ENCODE measurements at places on chromosomes 11 and 22.

- DNase-seq: no peak
These were observed 118.8 kb upstream of the CRYBB3 start for GRCh38 chr22:25080855-25081254.

DNA sequence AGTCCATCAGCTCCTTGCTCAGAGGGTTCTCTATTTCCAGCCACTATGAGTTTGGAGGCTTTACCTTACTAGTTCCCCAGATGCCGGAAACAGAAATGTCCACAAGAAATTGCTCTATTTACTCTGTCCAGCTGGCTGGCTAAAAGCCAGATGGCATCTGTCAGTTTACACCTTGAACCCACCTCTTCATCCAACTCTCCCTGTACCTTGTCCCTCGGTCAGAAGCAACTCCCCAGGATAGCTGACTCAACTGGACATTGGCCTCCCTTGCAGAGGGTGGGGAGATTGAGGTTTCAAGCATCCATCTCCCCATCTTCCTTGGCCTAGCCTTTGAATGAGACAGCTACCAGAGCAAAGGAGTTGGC, 1.7 kb downstream of the C2CD2L start:
- no peak for DNase-seq

- DNase-seq: peak; percentile 43
These were observed 647 bp downstream of the SWAP70 start for GRCh38 chr11:9664276-9665171.

DNA sequence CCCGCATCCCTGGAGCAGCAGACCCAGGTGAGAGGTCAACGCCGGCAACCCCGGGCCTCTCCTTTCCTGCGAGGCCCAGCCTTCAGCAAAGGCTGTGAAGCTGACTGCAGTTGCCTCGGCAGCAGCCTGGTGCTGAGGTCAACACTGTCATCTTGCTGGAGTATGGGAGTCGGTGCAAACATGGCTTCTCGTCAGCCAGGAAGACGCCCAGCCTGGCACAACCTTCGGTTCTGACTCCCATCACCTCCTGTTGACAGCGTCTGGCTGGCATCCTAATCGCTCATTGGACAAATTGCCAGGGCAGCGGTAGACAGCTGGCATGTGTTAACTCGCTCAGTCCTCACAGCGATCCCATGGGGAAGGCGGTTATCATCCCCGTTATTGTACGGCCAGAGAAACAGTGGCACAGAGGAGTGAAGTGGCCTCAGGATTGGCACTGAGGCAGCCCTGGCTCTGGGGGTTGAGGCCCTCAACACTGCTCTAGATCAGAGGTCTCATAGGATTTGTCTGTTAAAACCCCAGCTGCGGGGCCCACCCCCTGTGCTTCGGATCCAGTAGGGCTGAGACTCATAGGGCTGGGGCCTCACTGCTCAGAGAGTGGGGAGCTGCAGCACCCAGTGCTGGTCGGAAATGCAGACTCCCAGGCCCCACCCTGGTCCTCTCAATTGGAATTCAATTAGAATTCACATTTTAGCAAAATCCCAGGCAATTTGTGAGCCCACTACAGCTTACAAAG, 39.3 kb upstream of the TP53I11 start:
- no peak for DNase-seq

GRCh38 chr22:28344918-28345703, 334.5 kb downstream of the TTC28 start:
- no peak for DNase-seq

DNA sequence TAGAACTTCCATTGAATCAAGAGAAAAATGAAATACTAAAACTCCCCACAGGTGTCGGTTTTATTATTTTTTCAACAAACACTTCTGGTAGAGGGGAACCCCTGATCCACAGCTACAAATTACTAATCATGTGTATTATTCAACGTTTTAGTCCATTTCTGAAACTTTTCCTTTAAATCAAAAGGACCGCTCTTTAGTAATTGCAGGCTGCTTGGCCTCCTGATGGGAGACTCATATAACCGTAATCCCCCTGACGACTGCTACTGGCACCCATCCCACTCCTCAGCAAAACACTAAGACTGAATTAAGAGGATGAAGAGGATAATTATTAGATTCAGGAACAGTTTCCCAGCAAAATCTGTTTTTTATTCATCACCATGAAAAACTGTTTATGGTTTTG, 46.4 kb downstream of the PAX6 start:
- DNase-seq: no peak

DNA sequence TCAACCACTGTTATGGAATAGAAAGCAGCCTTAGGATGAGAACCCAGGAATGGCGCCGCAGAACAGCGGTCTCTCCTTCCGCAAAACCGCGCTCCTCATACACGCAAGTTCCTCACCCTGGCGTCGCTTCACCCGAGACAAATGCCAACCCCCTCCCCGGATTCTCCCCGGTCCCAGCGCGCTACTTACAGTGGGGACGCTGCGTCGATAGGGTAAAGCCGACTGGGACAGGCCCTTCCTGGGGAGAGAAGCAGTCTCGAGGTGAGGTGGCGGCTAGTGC, 287 bp downstream of the RPS13 start:
- DNase-seq: peak; percentile 22

DNA sequence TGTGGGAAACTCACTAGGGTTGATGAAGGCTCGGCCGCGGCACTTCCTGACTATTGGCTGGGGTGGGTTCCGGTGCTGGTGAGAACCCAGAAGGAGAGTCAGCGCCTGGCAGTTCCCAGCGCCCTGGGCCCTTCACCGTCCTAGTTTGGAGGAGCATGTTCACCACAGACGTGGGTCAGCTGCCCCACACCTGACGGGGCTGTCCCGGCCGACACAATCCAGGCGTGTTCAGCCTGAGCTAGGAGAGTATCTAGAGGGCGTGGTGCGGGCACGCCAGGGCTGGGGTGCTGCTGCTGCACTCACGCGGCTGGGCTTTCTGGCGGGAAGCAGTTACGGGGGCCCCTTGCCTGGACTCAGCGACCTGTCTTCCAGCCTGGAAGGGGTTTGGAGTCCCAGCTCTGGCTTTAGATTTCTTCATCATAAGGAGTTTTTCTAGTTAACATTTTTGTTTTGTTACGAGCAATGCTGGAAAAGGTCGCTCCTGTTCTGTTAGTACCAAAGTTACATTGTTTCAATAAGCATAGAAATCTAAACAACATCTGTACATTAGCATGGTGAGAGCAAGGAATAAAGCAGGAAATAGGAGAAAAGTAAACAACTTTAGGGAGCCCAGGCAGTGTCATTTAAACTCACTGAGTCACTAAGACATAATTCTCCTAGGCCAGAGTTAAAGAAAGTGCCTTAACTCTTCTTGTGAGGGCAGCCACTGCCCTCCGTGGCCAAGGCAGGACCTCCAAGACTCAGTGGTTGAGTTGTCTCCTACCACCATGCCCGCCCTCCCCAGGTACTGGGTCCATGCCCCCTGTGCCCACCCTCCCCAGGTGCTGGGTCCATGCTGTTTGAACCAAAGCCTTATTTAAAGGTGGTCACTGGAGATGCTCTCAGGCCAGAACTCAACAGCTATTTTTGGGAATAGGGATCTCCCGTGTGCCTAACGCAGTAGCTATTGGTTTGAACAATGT, 12.1 kb upstream of the ADORA2A start:
- DNase-seq: no peak

- DNase-seq: no peak
These were observed 29.8 kb upstream of the PLET1 start for GRCh38 chr11:112290493-112290850.

DNA sequence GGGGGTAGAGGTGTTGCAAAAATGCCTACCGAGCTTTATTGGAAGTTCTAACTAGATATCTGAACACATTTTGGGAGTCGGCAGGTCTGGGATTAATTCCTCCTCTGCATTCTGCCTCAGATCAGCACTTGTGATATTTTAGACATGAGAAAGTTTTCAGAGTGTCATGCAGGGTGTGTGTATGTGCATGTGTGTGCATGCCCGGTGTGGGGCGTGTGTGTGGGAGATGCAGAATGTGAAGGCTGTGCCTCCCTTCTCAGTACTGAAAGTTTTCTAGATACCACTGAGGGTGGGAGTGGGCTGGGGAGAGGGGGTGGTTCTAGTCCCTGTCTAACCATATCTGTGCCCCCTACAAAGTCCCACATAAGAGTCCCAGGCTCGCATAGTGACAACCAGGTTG, 180.0 kb upstream of the NTM start:
- no peak for DNase-seq

DNA sequence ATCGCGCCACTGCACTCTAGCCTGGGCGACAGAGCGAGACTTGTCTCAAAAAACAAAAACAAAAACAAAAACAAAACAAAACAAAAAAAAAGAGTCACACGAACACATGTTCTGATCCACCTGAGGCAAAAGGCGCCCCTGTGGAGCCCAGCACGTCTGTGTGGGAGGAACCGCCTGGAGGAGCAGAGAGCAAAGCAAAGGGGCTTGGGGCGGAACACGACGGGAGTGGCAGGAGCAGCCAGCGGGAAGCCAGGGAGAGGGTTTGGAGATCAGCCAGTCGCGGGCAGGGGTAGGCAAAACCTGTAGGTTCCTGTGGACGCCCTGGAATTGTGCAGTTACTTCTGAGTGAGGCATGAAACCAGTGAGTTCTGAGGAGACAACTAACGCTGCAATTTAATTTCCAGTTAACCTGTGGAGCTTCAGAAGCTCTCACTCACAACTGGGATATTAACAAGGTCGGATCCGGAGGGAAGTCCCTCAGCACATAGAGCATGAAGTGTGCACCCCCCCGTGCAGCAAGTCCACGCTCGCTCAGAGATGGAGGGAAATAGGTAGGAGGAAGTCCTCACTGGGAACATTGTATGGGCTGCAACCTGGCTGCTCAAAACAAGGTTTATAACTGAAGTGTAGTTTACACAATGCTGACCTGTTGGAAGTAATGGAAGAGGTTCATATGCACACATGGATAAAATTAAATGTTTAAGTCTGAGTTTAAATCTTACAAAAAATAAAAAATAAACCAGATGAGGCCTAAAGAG, 13.2 kb upstream of the USP18 start:
- no peak for DNase-seq

DNA sequence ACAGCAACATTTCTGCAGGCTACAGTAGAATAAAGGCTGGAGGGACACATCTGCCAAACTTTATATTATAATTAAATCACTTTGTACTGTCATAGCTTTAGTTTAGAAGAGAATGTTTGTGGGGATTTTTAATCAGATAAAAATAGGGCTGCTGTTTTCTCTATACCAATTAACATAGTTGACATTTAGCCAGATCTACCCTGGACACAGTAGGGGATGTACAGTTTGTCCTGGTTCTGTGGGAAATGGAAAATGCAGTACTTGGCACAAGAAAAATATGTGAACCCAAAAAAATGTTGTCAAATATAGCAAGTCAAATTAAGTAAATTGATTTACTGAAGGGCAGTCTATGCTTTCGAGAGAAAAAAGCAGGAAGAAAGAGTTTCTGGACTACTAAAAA, 20.8 kb upstream of the PICALM start:
- DNase-seq: peak; percentile 52

DNA sequence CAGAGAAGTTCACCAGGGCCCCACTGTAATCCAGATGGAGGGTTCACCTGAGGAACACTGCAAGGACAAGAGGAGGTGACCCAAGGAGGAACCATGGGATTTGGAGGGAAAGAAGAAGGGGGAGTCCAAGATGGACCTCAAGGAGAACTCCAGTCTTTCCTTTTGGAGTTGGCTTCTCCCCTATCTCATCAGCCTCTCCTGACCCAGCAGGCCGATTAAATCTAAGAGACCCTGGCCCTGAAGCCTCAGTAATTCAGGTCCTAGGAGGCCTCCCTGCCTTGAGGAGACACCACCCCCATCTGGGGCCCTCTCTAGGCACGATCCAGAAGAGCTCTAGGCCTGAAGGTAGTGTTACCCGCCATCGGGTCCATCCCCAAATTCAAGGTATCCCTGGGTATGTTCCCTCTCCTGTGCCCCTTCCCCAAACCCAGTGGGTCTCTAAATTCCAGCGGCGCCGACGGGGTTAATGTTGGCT, 15.1 kb upstream of the DGKZ start:
- DNase-seq: no peak

DNA sequence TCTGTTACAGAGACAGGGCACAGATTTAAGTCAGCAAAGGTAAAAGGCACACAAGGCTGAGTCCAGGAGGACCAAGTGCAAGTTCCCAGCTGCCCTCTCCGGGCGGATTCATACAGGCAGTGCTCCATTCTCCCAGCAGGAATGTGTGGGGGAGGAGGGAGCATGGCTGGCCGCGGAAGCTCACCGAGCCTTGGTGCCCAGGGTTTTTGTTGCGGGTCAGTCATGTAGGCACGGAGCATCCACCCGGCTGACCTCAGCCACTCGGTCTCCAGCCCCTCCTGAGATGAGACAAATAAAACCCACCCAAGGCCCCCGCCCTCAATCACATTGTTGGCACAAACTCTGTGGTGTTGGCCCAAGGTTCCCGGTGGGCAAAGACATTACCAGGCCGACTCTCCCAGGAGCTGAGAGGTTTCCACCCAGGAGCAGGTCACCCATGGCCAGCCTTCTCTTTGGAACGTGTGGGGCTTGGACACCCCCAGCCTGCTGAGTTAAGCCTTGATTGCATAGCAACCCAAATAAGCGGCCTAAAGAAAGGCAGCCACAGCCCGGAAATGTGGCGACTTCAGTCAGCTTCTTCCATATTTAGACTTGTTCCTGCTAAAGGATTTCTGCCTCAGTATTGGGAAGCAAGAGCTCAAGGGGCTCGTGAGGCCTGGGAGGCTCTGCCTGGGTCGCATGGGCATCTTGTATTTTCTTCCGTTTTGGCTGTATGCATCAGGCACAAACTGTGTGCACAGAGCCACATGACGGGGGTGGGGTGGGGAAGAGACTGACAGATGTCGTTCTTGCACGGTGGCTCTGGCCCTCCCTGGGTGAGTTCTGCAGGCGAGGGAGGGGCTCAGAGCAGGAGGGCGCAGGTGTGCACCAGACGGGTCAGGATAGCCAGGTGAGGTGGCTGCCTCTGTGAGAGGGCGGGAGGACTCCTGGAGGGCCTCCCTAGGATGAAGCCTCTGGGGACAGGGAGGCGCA, 63.0 kb downstream of the ARHGAP8 start:
- DNase-seq: no peak

DNA sequence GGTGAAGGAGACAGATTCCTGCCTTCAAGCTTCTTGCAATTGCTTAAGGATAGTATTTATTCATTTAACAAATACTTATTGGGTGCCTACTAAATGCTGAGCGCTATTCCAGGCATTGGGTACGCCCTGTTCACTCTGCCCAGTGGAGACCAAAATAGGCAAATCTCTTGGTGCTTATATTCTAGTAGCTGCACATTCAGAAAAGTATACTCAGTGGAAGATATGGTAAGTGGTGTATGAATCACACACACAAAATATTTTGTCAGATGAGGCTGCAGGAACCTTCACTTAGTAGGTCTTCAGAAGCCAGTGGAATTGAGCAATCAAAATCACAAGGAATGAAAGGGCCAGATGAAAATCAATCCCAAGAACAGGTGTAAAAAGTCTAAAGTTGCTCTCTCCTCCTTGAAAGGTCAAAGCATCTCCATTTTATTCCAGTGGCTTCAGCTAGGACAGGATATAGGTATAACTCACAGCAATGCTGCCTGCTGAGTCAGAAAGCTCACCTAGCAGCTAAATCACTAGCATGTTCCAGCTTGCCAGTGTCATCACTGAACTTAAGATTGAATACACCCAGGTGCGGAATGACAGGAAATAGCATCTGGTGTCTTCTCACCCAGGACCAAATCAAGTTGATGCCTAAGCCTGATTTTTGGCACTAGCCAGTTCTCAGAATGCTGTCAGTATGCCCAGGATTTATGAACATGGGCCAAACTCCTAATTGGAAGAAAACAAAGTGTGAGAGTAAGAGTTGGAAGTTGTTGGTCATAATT, 83.9 kb downstream of the AMOTL1 start:
- DNase-seq: no peak
